ENCODE measurements at places on chromosomes 3 and 15.

GRCh38 chr3:38170722-38171121 lies 5.4 kb downstream of the OXSR1 start:
- DNase-seq, result no peak

DNA sequence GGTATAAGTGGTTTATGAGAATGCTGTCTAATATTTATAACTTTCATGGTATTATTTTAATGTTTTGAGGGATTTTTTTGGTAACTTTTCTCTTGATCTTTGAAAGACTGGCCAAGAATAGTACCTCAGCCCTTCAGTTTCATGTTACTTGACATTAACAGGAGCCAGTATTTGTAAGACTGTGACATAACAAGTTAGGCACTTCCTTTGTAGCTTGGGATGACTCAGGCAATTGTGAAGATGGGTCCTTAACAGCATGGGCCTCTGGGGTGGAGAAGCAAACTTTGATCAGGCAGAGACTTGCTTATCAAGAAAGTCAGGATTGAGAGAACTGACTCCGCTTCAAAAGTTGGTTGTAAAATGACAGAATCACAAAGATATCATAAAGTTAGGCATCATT lies 9.5 kb downstream of the LRRC49 start:
- no peak for DNase-seq

DNA sequence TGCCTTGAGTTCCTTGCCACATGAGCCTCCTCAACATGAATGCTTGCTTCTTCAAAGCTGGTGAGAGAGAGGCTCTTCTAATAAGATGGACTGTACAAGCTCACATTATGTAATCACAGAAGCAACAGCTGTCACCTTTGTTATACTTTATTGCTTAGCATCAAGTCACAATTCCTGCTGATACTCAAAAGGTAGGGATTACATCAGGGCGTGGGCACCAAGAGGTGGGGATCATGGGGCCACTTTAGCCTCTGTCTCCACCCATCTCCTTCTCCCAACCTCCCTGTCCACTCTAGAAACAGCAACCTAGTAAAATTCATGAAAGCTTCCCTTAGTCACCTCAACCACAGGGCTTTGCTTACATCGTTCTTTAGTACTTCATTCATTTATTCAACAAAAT lies 95.9 kb downstream of the FAM43A start:
- no peak for DNase-seq

GRCh38 chr3:141642215-141642614 lies 95.9 kb upstream of the RNF7 start:
- no peak for DNase-seq

DNA sequence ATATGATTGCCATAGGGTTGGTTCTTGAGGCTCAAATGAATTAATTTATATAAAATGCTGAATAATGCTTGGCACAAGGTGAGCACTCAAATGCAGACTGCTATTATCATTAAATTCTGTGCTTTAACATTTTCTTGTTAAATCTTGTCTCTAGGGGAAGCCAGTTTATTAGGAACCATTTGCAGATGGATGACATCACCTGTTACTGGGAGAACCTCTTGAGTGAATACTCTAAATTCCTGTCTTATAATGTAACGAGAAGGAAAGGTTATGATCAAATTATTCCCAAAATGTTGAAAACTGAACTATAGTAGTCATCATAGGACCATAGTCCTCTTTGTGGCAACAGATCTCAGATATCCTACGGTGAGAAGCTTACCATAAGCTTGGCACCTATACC lies 6.2 kb upstream of the TIMMDC1 start:
- DNase-seq, result no peak

DNA sequence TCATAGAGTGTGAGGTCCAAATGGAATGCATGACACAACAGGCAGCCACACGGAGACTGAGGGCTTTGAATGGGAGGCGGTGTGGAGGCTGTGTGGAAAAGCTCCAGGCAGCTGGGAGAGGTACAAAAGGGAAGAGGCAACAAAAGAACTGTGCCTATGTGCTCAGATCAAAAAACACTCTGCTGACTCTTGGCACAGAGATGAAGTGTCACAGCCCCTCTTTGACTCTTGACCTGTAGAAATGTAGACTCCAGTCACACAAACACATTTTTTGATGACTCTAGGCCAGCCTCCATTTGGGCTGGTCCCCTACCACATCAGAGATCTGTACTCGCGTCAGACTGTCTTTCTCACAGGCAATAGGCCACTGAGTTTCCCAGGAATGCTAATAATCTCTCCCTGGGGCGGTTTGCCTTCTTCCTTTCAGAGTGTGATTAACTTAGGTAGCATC lies 456.0 kb downstream of the TUSC7 start:
- DNase-seq, result no peak

DNA sequence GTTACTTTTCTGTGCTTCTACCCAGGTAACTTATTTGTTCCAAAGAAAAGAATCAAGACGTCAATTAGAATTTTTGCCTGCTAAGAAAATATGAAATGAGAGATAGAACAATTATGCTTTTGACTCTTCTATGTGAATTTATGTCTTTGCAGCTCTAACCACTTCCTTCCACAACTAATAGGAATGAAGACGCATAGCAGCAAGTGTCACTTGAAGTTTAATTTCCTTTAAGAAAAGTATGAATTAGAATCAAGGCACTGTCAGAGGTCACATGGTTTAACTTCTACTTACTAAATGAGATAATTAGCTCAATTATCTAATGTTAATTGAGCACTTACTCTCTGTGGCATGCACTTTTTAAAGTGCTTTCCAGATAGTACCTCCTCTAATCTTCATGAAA lies 3.3 kb downstream of the WDR49 start:
- DNase-seq, result no peak

DNA sequence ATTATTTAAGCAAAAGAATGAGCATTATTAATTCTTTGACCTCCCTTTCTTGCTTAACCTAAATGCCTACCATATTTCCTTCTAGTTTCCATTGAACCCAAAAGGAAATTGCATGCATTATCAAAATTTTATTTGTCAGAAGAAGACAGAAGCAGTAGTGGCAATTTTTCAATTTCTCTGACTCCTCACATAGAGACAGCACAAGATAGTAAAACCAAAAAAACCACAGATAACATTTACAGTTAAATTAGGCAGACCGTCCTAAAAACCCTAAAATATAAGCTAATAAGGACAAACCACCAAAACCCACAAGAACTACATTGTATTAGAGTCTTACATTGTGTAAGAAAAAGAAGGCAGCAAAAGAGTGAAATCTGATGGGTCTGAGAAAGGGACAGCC lies 27.1 kb downstream of the GOLGB1 start:
- no peak for DNase-seq

- DNase-seq, result no peak
These were observed 834.5 kb downstream of the ZPLD1 start for GRCh38 chr3:103269287-103269686.

- DNase-seq, result no peak
These were observed 126.2 kb upstream of the PTX3 start for GRCh38 chr3:157310329-157311052.

DNA sequence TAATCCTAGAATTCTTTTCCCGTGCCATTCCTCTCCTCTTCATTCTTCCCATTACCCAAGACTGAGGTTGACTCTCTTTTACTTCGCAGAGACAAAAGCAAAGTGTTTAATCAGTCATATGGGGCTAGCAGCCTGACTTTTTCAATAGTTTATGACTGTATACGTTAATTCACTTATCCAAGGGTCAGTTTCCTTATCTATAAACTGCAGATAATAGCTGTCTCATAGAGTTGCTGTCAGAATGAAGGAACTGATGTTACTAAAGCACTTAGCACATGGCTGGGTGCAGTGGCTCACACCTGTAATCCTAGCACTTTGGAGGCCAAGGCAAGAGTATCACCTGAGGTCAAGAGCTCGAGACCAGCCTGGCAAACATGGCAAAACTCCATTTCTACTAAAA lies 43.5 kb upstream of the ULK4 start:
- DNase-seq, result no peak

DNA sequence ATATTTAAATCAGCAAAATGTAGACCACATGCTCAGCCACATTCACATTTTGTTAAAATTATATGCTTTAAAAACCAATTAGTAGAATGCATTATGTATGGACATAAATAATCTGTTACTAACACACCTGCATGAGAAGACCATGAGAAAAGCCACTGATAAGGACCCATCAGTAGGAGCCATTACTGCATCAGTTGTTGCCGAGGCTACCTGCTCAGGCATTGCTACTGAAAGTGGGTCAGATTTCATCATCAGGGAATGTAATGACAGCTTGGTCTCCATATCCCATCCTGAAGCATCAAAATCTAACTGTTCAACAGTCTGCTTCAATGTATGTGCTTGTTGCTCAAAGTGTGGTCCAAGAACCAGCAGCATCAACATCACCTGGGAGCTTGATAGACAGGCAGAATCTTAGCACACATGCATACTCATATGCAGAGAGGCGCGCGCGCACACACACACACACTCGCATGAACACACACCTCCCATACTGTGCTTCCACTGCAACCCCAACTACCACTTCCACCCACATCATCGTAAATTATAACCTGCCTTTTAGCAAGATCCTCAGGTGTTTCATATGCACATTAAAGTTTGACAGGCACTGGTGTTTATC lies 72.4 kb upstream of the FOXB1 start:
- no peak for DNase-seq

DNA sequence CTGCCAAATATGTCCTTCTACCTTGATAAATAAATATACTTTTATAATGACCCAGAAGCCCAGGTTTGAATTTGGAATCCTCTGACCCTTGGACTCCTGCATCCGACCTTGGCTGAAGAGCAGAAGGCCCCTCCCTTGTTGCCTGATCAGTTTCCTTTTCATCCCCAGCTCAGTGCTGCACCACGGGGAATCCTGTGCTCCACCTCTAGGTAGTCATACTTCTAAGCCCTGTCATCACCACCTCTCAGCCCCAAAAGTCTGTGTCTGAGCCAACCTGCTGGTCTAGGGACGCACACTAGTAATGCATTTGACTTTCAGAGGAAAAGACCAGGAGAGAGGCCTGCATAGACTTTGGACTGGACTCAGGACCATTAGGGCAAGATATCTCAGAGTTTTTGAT lies 310.6 kb downstream of the NLGN1 start:
- DNase-seq, result no peak

DNA sequence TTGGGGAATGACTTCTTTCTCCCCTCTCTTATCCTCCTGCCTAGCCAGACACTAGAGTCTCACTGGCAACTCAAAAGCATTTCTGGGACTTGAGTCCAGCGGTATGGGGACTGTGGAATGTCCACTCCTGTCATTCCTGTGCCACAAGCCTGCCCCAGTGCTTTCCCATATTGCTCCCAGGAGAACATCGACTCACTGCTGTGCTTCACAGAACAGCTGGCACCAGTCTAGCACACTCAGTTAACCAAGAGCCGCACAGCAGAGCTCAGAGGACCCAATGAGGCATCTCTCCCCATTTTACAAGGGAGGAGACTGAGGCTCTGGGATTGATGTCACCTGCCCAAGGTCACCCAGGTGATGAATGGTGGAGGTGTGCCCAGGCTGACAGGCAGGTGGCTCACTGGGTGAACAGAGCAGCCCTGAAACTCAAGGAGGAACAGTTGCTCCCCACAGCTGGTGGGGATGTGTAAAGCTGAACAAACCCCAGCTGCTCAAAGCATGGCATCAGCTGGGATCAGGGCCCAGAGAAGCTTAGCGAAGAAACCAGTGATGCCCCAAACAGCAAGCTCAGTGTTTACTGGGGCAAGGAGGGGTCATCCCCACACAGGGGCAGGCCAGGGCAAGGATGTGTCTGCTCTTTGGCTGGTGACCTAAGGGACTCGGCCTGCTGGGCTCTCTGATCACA lies 35.4 kb upstream of the DUSP7 start:
- no peak for DNase-seq

GRCh38 chr3:171841620-171842000 lies 1.5 kb upstream of the TMEM212 start:
- DNase-seq, result no peak

DNA sequence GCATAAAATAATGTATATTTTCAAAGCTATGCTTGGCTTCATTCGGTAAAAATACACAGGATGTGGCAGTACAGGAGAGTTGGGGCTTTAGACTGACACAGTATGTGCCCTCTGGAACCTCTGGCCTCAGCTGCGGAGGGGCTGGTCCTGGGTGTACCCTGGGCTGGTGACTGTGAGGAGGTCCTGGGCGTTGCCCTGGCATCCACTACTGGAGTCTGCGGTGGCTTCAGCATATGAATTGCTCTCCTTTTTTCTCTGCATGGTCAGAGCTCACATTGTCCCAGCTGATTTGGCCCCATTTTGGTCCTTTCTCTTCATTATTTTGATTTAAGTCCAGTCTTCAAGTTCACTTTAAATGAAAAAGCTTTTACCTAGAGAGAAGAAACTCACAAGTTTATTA lies 40.5 kb upstream of the CORO2B start:
- DNase-seq, result no peak

- no peak for DNase-seq
These were observed 202.0 kb downstream of the AKAP13 start for GRCh38 chr15:85582131-85583079.

GRCh38 chr3:135226057-135226456 lies 431.0 kb downstream of the EPHB1 start:
- DNase-seq, result no peak

DNA sequence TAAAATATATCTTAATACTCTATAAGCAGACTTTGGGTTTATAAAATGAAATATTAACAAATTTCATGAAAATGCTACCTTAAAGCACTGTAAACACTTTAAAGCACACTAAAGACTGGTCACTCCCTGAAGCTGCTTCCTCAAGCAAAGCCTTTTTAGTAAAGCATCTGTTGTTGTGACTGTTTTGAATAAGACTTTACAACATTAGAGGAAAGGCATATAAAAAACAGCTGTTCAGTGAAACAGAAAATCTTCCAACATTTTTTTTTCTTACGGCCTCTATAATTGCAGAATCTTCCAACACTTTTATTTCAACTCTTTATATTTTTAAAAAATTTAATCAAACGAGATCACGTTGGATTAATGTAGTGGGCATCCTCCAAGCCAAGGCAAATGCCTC lies 48.1 kb downstream of the GRK7 start:
- DNase-seq, result no peak

DNA sequence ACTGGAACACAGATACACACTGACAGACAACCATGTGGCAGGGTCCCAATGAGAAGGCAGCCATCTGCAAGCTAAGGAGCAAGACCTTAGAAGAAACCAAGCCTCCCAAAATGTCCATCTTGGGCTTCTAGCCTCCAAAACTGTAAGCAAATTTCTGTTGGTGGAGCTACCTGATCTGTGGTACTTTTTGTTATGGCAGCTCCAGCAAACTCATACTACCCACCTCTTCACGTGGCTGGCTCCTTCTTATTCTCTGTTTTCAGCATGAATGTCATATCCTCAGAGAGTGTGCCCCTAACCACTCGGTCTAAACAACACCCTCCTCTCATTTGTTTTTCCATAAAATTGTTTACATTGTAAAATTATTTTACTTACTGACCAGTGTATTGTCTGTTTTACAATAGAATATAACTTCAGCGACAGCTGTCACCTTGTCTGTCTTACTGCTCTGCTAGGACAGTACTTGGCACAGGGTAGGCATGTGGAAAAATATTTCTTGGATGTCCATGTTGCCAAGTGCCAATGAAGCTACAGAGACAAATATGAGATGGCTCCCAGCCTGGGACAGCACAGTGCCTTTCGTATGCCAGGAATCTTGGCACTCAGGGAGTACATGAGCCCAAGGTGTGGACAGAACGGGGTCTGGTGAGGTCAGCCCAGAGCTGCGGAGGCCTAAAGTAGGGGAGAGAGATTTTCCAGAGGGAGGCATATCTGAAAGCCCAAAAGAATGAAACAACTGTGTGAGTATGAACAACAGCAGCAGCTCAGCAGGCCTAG lies 17.4 kb upstream of the SLC25A36 start:
- no peak for DNase-seq

GRCh38 chr3:120461416-120461815 lies 10.6 kb upstream of the FSTL1 start:
- no peak for DNase-seq

GRCh38 chr3:181497358-181497757 lies 214.4 kb upstream of the SOX2 start:
- no peak for DNase-seq

GRCh38 chr15:86653344-86654197 lies 573.9 kb downstream of the AGBL1 start:
- no peak for DNase-seq

All from NCI-H187 (cell line).